ENCODE measurements at places on chromosomes 11 and 22. TPM values are rescaled to one million over a fixed set of nuclear protein-coding genes. Genes with fewer than 3 reads are reported as not detected.

DNA sequence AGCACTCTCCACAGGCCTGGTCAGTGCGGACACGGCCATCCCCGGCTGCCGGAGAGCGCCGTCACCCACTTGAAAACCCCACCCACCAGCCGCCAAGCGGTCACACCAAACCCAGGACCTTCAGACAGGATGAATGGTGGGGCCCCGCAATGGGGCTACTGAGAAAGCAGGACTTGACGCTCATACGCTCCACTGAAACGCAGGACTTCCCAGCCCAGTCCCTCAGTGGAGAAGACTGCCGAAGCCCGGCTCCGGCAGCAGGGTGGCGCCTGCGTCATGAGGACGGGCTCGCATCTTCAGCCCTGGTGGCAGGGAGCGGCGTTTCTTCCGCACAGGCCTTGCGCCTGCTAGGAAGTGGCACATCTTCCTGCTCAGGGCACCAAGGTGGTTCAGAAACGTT is 15.3 kb upstream of the PHLDA2 start:
- DNase-seq, result no peak
- no peaks in the 10 kb centered on the region for H3K27me3 ChIP-seq
- H3K4me1 ChIP-seq, result peaks cover 26% of the 10 kb centered on the region
- peaks cover 32% of the 10 kb centered on the region for H3K36me3 ChIP-seq

NPAS4 gene
- total RNA-seq, result 0.36 TPM

DNA sequence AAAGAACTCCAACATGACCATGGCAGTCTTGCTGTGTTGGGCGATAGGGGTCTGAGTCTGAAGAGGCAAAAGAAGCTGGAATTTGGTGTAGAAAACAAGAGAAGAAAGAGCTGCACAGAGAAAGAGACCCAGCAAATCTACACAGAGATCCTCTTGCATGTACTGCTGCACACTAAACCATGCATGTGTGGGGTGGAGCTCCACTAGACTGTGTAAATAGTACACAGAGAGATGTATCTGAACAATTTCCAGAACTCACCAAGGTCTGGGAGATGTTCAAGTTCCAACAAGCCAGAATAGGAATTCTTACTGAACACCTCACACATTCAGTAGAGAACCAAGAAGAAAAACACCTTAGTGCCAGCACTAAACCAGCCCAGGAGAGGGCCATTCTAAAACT is 42.3 kb downstream of the CSF2RB start:
- H3K27ac ChIP-seq, result no peak overlapping the region
- no peaks in the 10 kb centered on the region for H3K4me1 ChIP-seq
- no peaks in the 10 kb centered on the region for H3K36me3 ChIP-seq
- DNase-seq, result peak; percentile 22

DNA sequence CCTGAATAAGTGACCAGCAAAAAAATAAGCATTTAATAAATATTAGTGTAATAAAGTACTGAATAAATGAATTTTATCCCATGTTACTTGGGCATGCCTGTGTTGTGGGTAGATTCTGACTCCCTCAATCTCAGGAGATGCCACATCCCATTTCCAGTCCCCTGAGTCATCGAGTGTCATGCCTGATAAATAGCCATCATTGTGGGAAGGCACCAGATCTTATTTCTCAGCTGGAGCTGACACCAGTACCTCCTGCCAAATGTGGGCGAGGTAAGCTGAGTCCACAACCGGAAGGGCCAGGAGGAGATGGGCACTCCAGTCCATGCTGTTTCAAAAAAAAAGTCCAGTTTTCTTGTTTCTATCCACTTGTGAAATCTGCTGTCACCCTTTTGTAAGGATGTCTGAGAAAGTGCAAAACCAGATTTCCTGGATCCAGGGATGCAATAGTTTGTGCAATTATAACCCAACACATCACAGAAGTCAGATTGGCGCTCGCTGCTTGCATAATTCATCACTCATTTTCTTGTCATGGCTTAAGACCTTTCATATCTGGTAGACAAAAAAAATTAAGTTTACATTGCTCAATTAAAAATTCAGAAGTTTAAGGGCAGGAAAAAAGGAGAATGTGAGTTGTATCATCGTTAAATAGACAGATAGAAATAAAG is 311.6 kb downstream of the MIAT start:
- DNase-seq, result no peak
- H3K4me3 ChIP-seq, result no peak overlapping the region
- peaks cover 6% of the 10 kb centered on the region for H3K27me3 ChIP-seq
- no peaks in the 10 kb centered on the region for H3K36me3 ChIP-seq
- no peak overlapping the region for H3K27ac ChIP-seq
- H3K4me1 ChIP-seq, result no peaks in the 10 kb centered on the region

DNA sequence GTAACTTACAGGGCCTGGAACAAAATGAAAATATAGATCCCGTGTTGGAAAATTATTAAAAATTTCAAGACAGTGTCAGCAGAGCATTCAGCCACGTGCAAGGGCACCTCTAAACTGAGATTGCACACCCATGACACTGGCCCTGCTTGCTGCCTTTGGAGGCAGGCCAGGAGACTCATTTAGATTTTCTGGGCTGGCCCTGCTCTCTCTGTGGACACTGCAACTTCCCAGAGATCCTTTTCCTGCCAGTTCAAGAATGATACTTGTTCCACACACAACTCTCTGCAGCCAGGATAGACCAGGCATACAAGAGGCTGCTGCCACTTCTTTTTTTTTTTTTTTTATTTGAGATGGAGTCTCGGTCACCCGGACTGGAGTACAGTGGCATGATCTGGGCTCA is 56.7 kb upstream of the PTPRJ start:
- H3K27ac ChIP-seq, result peak overlapping the region; percentile 90
- H3K27me3 ChIP-seq, result no peaks in the 10 kb centered on the region
- no peak overlapping the region for H3K4me3 ChIP-seq
- H3K4me1 ChIP-seq, result peaks cover 26% of the 10 kb centered on the region
- no peaks in the 10 kb centered on the region for H3K36me3 ChIP-seq
- peak; percentile 73 for DNase-seq

GRCh38 chr11:12195768-12196167 is 85.4 kb downstream of the MICAL2 start:
- H3K27ac ChIP-seq, result peak overlapping the region; percentile 99
- H3K36me3 ChIP-seq, result peaks cover 55% of the 10 kb centered on the region
- H3K4me3 ChIP-seq, result no peak overlapping the region
- no peak for DNase-seq
- peaks cover 49% of the 10 kb centered on the region for H3K4me1 ChIP-seq

GRCh38 chr11:119388103-119388502 is 6.6 kb upstream of the USP2 start:
- no peak overlapping the region for H3K27ac ChIP-seq
- H3K4me3 ChIP-seq, result no peak overlapping the region
- H3K27me3 ChIP-seq, result peaks cover 20% of the 10 kb centered on the region
- H3K36me3 ChIP-seq, result no peaks in the 10 kb centered on the region
- no peak for DNase-seq

DNA sequence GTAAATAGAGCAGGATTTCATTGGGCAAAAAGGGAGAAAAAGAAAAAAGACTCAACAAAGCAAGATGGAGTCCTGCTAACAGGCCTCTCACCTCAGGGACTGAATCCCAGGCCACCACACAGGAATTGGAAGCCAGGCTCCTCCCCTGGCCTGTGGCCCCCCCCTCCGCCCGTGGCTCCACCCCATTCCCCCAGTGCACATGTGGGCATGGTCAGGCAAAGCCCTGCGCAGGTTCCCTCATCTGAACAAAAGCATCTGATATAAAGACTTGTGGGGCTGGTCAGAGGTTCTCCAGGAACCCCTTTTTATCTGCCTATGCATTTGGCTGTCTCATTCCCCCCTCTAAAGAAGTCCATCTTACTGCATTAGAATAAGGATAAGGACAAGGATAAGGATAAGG is 46.0 kb upstream of the PAK1 start:
- H3K27ac ChIP-seq, result no peak overlapping the region
- peaks cover 3% of the 10 kb centered on the region for H3K4me1 ChIP-seq
- H3K27me3 ChIP-seq, result no peaks in the 10 kb centered on the region
- H3K36me3 ChIP-seq, result no peaks in the 10 kb centered on the region

GRAMD1B gene
- 16.8 TPM for total RNA-seq

MRGPRX3 gene
- total RNA-seq, result not detected

GRCh38 chr11:62542750-62543567 is 3.6 kb downstream of the AHNAK start:
- peaks cover 61% of the 10 kb centered on the region for H3K4me1 ChIP-seq
- peak overlapping the region; percentile 98 for H3K4me3 ChIP-seq
- no peaks in the 10 kb centered on the region for H3K27me3 ChIP-seq
- H3K27ac ChIP-seq, result peak overlapping the region; percentile 67
- peaks cover 8% of the 10 kb centered on the region for H3K36me3 ChIP-seq
- peak; percentile 96 for DNase-seq

- DNase-seq, result no peak
- no peaks in the 10 kb centered on the region for H3K4me1 ChIP-seq
- no peaks in the 10 kb centered on the region for H3K36me3 ChIP-seq
- H3K4me3 ChIP-seq, result no peak overlapping the region
These were observed 492.9 kb upstream of the KIRREL3 start for GRCh38 chr11:127493330-127494022.

DNA sequence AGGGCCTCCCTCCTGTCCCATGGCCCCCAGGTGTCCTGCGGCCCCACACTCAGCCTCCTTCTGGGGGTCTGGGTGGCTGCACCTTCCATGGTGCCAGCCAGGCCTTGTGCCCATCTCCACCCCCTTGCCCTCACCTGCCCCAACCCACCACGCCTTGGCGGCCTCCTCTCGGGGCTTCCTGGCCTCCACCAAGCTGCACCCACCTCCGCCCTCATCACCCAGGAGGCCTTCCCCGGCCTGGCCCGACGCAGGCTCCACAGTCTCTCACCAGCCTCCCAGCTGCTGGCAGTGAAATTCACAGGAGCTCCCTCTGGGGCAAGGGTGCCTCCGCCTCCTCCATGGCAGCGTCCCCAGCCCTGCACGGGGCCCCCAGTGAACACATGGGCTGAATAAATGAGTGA is 35.9 kb upstream of the WNT7B start:
- DNase-seq, result no peak
- H3K36me3 ChIP-seq, result no peaks in the 10 kb centered on the region
- peak overlapping the region; percentile 80 for H3K4me3 ChIP-seq

GRCh38 chr11:75577207-75577606 is 15.2 kb downstream of the SERPINH1 start:
- H3K4me1 ChIP-seq, result peaks cover 7% of the 10 kb centered on the region
- peak; percentile 81 for DNase-seq
- no peak overlapping the region for H3K4me3 ChIP-seq
- no peak overlapping the region for H3K27ac ChIP-seq

DNA sequence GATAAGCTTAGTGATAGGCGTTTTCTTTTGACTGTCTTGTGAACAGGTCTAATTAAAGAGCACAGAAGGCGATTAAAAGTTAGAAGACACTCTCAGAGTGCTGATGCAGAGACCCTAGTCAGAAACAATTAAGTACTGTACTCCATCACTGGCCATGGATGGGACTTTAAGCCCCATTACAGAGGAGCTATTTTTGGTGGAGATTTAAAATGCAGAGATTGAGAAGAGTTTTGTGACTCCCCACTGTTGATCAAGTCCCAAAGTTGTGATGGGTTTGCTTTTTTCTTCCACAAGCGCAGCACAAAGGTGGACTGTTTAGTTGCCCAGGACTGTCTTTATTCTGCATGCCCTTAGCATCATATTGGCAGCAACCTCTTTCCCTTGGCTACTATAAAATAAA is 978 bp downstream of the LUZP2 start:
- H3K27ac ChIP-seq, result no peak overlapping the region
- no peak for DNase-seq
- no peaks in the 10 kb centered on the region for H3K36me3 ChIP-seq
- no peaks in the 10 kb centered on the region for H3K27me3 ChIP-seq
- H3K4me1 ChIP-seq, result no peaks in the 10 kb centered on the region

DNA sequence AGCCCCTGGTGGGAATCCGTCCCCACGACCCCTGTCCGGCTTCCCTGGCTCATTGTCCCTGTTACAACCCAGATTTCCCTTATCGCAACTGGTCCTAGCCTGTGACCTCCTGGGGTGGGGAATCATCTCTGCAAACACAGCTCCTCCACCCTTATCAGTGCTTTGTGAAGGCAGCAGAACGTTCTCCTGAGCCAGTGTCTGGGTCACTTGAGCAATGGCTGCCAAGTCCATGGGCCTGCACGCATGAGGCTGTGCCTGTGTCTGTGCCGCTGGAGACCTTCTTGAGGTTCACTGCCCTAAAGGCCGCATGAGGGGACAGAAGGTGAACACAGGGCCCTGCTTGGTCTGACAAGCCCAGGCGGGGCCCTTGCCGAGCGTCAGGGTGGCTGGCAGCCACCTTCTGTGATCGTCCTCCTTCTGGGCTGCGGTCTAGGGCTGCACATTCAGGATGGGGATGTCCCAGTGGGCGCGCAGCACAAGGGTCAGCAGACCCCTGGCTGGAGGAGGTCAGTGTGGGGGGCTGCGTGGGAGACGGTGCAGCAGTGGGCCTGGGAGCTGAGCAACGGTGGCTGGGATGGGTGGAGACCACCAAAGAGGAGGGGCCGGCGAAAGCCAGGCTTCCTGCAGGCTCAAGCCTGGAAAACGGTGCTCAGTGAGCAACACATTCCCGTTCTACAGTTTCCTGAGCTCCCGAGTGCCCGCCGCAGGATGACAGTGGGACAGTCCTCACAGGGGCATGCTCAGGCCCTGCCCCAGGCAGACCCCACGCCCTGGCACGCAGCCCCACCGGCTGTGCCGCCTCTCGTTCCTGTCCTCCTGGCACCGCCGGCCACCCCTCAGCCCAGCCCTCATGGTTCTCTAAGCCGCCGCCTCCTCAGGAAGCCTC is 74.1 kb downstream of the CDKN1C start:
- no peaks in the 10 kb centered on the region for H3K36me3 ChIP-seq
- peaks cover 31% of the 10 kb centered on the region for H3K27me3 ChIP-seq
- no peak overlapping the region for H3K27ac ChIP-seq
- no peaks in the 10 kb centered on the region for H3K4me1 ChIP-seq

P2RY2 gene
- total RNA-seq, result 0.36 TPM

DNA sequence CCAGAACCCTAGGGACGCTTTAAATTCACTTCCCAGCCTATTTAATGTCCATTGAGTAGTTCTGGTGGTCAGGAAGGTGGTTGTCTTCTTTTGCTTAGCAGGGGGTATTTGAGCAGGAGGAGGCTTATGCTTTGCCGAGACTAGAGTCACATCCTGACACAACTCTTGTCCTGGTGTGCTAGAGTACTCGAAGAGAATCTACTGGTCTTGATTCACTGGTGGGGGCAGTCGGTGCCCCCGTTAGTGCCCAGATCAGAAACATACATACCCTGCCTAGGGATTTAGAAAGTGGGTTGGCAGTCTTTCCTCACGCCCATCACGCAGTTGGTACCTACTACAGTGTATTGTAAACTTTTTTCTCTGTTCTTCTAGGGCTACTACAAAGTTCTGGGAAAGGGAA is 2.7 kb downstream of the RPL27A start:
- peaks cover 42% of the 10 kb centered on the region for H3K36me3 ChIP-seq
- H3K4me1 ChIP-seq, result peaks cover 54% of the 10 kb centered on the region
- no peak for DNase-seq
- peak overlapping the region; percentile 100 for H3K4me3 ChIP-seq

- DNase-seq, result peak; percentile 80
- H3K27ac ChIP-seq, result no peak overlapping the region
These were observed 9.3 kb downstream of the SMTN start for GRCh38 chr22:31090217-31091085.

EHF gene
- not detected for total RNA-seq

CABP7 gene
- total RNA-seq, result not detected

DNA sequence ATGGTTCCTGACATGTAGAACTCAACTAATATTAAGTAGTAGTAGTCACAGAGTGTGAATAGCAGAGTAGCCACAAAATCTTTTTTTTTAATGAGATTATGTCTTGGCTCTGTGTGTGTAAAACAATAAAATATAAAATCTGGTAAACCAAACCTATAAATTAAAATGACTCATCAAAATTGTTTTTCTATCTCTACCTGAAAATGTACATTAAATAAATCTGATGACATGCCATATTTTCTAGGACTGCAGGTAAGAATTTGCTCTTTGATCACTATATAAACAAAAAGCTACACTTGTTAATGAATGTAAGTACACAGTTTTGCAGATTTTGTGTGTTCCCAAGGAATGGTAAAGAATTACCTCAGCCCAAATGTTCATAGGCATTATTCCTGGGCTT is 1231.5 kb downstream of the JRKL start:
- no peaks in the 10 kb centered on the region for H3K36me3 ChIP-seq
- H3K4me1 ChIP-seq, result no peaks in the 10 kb centered on the region
- DNase-seq, result no peak
- H3K27ac ChIP-seq, result no peak overlapping the region
- no peak overlapping the region for H3K4me3 ChIP-seq
